Muscle of leg (tissue), 16 donors: ENCODE measurements at places on chromosomes 11 and 22. TPM values are rescaled to one million over a fixed set of nuclear protein-coding genes. Genes with fewer than 3 reads are reported as not detected.

ZC3H12C gene
- 13.0 TPM for total RNA-seq

SYT8 gene
- total RNA-seq = 0.27 TPM

CDC42BPG gene
- 0.35 TPM for total RNA-seq

- DNase-seq = no peak
Observed at GRCh38 chr11:105719073-105719822, 109.4 kb downstream of the GRIA4 start.

GRCh38 chr11:94043241-94043640 is 22.1 kb downstream of the HEPHL1 start:
- DNase-seq = no peak

- no peak for DNase-seq
Observed at GRCh38 chr11:650482-650881, 13.4 kb downstream of the DRD4 start.

DNA sequence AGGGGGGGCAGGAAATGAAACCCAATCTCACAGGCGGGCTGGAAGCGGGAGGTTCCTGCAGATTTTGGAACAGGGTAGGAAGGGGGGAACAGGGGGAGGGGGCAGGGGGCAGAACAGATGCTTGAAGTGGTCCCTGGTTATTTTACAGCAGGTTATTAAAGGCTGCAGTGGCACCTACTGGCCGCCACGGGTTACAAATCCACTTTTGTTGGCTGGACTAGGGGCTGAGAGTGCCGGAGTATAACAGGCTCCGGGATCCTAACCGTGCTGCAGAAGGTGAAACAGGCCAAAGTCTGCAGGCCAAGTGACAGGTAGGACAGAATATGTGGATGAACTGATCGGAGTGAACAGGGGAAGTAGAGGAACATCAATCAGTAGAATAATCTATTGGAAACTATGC is 2.5 kb downstream of the ROBO3 start:
- peak; percentile 40 for DNase-seq

- DNase-seq = no peak
Observed at GRCh38 chr11:65102142-65103095, 6.4 kb downstream of the VPS51 start.
